Stimulated activated CD8-positive, alpha-beta memory T cell treated with anti-CD3 and anti-CD28 coated beads, Interleukin-4, amount 100 ng/mL, for 1 hour (primary cell): ENCODE measurements at places on chromosomes 2 and 18.

DNA sequence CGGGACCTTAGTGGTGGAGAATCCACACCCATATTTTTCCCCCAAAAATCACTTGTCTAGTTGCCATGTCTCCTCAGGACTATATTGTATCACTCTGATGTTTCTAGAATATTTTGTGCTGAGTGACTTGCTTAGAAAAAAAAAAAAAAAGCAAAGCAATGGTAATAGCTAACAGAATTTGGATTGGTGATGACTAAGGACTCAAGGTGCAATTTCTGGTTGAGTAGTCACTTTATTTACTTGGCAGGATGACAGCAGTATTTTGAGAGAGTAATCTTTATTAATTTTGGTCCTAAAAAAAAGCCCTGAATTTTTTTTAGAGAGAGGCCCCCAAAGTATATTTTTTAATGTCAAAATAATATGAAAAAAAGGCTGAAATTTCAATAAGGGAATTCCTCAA is 32.8 kb upstream of the MYO3B start:
- no peak for DNase-seq

DNA sequence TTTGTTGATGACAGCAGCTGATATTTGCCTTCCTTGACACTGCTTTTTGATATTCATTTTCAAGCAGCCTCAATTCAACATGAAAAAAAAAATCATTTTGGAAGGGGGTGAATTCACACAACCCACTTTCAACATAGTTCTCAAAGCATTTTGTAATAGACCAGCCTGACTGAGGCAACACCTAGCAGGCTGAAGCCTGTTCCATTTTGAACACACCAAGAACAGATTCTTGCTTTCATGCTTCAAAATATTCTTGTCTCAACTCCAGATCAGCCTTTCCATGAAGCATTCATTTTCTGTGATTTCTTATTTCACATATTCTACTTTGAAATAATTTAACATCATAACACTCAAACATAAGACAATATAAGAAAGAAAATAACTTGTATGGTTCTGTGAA is 812.6 kb upstream of the POU3F3 start:
- DNase-seq = no peak

DNA sequence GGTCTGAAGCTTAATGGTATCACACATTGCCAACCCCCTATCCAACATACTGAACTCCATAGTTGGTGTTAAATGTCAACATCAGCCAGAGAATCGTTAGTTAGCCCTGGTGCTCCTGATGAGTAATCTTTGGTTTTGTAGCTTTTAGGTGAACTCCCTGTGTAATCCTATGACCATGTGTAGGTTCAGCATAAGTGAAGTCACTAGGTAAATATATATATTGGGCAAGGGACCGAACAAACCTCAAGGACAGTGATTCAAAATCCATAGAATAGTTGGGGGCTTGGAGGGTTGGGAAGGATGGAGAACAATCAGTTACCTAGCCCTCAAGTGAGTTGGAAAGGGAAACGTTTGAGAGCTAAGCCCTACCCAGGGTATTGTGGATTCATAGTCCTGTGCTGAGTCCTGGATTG is 16.0 kb upstream of the AP1S3 start:
- no peak for DNase-seq

DNA sequence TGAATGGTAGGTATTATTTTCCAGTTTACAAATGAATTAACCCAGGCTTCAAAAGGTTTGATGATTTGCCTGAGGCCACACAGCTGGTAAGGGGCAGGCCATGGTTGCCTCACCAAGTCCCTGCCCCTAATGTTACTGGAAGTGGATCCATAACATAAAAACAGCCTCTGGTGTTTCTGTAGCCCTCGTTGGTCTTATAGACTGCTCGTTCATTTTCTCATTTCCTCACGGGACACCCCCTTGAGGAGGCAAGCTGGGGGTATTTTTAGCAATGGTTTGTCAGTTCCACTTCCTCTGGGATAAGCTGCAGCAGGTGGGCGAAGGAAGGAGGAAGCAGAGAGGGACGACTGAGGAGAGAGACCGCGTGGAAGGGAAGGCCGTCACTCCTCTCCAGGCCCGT is 32.9 kb upstream of the NDUFV2 start:
- no peak for DNase-seq

GRCh38 chr2:239692362-239692851 is 291.6 kb upstream of the HDAC4 start:
- DNase-seq = no peak

GRCh38 chr2:18379870-18380269 is 180.6 kb downstream of the RDH14 start:
- DNase-seq = no peak

GRCh38 chr18:58900015-58900649 is 35.5 kb downstream of the ZNF532 start:
- DNase-seq = no peak

DNA sequence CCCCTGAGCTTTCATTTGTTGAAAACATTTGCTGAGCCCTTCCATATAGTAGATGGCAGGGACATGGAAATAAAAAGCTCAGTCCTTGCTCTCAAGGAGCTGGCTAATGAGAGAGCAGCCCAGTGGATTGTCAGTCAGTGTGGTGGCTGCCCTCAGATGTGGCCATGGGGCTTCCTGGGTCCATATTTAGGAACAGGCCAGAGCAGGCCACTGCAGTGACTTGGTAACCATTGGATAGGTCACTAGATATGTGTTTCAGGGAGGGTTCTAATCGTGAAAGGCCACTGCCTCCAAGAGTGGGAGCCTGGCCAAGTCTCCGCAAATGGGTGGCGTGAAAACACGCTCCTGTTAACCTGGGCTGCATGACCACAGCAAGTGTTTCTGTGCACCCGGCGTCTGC is 37.4 kb downstream of the NPAS2 start:
- no peak for DNase-seq

DNA sequence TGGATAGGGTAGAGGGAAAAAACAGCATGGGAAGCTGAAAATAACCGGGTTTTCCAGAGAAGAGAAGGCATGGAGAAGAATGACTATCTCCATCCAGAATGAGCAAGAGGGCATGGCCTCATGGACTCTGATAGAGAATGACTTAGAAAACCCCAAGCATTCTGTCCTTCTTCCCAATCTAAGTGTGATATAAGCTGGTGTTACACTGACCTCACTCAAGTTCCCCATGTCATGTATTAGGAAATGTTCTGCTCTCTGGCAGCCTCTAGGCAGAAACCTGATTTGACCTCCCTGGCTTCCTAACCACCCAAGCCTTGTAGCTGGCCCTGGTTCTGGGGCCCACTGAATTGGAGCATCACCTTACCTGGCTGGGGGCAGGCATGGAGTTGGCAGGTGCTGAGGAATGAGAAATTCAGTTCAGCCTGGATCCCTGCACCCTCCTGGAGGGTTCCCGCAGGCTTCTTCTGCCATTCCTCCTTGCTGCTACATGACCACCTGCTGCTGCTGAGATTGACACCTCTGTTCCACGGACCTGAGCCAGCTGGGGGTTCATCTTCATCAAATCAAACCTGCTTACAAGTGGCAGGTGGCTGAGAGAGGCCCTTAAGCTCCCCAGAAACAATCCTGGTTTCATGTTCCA is 5.2 kb upstream of the SIGLEC15 start:
- no peak for DNase-seq

GRCh38 chr2:55766947-55767346 is 73.3 kb upstream of the PNPT1 start:
- no peak for DNase-seq

DNA sequence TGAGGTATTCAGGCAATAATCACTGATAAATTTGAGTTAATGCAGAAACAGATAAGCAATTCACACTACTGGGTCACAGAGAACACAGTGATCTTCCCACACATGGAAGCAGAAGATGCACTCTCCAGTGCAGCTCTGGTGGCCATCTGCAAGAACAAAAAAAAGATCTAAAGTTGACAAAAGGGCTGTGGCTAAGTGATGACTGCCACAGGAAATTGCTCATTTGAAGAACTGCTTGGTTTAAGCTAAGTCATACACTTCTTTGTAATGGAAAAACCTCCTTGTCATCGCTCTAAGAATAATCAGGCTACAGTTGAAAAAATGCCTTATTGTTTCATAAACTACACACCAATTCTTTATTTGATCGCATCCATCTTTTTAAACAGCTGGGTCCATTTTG is 115.1 kb downstream of the DTNB start:
- DNase-seq = no peak

GRCh38 chr2:15006667-15007066 is 374.1 kb downstream of the LRATD1 start:
- no peak for DNase-seq

- no peak for DNase-seq
Measured at GRCh38 chr2:138610201-138610953, 108.8 kb downstream of the SPOPL start.

DNA sequence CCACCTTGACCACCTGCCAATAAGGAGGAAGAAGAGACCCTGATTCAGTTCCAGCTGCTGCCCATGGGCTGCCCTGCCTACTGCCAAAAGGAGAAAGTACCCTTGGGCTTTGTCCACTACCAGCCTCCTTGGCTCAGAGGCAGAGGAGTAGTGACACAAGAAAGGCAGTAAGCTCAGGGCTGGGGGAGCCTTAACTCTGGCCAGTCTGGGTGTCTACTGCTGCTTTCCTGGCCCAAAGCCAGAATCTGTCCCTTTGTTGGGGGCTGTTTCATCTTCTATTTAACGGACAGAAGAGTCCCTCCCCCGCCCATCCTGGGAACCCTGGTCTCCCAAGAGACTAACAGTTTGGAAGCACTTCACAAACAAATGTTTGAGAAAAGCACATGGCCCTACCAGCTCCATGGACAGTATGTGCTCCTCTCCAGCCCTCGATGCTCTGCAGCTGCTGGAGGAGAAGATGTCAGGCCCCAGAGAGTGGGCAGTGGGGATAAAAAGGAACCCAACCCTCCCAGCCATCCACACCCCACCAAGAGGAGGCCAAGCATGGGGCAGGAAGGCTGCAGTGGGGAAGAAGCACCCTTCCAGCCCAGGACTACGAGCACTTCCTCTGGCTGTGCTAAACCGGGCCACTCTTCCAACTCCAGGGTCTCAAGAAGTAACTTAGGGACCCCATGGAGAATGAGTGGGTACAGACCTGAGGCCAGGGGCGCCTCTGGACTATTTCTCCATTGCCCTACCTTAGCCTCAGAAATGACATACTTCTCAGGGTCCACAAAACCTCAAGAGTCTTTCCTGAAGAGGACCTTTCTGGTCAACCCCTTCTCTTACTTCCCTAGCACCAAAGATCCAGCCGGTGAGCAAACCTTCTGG is 1.2 kb downstream of the ATG9A start:
- DNase-seq = no peak

DNA sequence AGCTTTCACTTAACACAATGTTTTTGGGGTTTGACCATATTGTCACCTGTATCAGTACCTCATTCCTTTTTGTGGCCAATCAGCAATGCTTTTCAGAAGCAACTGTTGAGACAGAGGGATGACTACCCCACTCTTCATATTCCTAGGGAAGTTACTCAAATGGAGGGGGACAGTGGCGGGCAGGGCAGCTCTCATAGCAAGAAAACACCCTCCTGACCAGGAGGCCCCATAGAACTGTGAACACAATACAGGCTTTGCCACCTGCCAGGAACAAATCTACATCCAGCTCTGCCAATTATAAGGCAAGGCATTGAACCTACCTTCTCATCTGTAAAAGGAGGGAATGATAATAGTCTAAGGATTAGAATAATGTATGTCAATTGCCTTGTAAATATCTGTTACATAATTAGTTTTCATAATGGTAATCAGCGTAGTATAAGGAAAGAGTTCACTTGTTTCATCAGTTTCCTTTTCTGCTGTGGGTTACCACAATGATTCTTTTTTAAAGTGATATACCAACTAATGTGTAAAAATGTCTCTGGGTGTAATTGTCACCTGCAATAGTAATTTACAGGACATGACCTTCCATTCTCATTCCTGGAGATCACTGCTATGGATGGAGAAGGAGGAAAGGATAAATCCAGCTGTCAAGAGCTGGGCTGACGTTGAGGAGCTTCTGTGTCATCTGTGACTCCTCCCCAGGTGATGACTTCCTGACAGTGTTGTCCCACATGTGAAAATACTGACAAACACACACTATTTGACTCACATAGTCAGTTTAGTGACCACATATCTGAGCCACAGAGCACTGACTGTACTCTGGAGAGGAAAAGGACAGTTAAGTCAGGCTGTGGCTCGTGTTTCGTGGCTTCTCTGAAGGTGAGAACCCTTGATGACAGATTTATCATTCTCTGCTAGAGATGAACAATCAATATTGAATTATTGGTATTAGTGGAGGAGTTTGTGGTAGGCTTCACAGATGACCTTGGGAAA is 13.5 kb downstream of the ALPK2 start:
- peak; percentile 33 for DNase-seq

DNA sequence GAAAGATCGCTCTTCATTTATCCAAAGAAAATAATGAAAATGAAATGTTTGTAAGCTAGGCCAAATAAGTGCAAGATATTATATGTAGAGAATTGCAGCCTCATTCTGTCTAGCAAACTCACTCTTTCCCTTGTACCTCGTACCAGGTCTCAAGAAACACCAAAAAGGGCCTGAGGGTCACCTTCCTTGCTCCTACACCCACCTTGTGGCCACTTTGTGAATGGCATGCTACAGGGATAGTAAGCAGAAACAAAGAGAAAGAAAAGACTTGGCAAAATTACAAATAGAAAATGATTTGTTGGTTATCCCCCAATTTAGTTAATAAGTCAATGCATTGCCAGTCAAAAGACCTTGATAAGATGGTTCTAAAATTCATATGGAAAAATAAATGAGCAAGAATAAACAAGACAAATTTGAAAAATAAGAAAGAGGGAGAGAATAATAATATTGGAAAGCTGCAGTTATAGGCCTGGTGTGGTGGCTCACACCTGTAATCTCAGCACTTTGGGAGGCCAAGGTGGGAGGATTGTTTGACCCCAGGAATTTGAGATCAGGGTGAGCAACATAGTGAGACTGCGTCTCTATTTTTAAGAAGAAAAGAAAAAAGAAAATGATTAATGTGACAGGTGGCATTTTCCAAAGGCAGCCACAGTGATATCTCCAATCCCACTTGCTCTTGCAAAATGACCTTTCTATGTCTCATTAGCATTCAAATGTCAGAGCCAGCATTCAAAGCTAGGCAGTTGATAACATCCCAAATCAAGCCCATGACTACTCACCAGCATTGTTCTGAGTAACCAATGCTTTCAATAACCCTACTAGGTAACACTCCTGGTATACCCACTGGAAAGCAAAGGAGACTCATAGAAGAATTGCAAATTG is 38.8 kb upstream of the BMP10 start:
- DNase-seq = peak; percentile 47

GRCh38 chr2:66560683-66561082 is 125.8 kb downstream of the MEIS1 start:
- DNase-seq = no peak

DNA sequence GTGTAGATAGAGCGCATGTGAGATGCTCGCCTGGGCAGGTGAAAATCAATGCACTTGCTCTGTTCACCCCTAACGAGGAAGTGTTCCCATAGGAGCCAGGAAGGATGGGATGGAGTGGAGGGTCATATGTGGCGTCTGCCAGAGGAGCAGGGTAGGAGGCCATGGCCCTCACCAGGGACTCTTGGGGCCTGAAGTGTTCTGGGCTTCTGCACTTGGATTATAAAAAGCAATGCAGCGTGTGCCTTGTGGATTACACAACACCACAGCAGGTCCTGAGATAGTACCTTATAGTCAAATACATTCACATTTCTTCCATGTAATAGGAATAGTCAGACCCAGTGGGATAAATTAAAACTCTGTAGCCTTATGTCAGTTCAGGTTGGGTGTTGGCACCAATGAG is 100.1 kb downstream of the CABLES1 start:
- no peak for DNase-seq

- no peak for DNase-seq
Measured at GRCh38 chr2:122156176-122156890, 400.9 kb downstream of the TSN start.

GRCh38 chr2:208252716-208253492 is 2.0 kb downstream of the IDH1 start:
- DNase-seq = no peak
